Daoy (cell line): ENCODE measurements at places on chromosomes 2 and 18. TPM values are rescaled to one million over a fixed set of nuclear protein-coding genes. Genes with fewer than 3 reads are reported as not detected.
A peak's percentile ranks its signal among the peaks of the same experiment; 100 is the strongest.

DNA sequence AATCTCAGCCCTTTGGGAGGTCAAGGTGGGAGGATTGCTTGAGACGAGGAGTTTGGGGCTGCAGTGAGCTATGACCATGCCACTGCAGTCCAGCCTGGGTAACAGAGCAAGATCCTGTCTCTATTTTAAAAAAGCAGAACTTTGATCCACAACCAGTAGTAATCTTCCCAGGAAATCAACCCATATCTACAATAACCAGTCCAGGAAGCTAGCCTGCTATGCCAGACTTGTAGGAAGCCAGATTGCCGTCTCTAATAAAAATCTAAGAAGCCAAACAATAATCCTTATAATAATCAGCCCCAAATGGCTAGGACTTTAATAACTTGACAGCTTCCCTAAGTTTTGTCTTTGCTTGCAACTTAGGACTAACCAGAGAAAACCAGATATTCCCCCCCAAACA lies 9.0 kb upstream of the ALMS1 start:
- DNase-seq: no peak

GRCh38 chr2:151638191-151638933 lies 95.9 kb downstream of the NEB start:
- DNase-seq: peak; percentile 17

DNA sequence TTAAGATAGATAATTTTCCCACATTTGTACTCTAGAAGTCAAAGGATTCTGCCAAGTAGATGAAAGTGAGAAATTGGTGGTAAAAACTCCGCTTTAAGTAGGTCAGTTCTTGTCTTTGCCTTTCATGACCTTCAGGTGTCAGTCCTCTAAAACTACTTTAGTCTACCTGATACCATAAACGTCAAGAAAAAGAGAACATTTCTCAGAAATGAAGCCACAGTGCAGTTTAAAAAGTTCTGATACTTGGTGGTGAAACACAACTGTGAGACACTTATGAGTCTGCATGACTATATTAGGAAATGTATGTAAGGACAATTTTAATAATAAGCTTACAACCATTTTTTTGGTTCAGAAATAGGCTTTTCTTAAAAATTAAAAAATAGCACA lies 583.3 kb downstream of the SATB2 start:
- DNase-seq: no peak

- DNase-seq: no peak
These were observed 38.0 kb downstream of the TMX3 start for GRCh38 chr18:68676913-68677312.

- no peak for DNase-seq
These were observed 8.8 kb downstream of the SIX2 start for GRCh38 chr2:45000341-45000901.

DNA sequence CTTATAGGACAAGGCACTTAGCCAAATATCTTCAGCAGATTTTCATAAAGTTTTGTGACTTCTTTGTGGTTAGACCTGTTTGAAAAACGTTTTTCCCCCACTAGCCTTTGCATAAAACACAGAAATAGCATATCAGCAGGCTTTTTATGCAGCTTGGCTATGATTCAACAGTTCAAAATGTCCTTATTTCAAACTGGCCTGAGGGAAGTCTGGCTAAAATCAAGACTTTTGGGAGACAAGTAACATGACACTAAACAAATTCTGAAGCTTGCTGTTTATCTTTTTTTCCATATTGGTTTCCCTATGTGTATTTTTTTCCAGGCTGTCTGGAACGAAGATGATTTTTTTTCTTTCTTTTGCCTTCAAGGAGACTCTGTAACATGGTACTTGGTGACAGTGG lies 95.1 kb upstream of the L3MBTL4 start:
- DNase-seq: peak; percentile 2

DNA sequence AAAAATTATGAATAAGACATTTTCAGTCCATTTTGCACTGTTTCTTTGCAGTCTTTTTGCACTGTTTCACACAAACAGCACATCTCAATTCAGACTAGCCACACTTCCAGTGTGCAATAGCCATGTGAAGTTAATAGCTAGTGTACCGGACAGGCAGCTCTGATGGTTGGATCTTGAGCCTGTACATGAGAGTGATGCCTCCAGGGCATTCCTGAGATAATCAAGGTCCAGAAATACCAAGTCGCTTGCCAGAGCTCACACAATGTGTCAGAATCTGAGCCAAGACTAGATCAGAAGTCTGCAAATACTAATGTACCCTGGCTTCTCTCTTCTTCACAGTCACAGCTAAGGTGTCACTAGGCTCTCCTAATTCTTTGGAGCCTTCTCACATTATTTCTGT lies 180.2 kb downstream of the OSR1 start:
- DNase-seq: no peak

DNA sequence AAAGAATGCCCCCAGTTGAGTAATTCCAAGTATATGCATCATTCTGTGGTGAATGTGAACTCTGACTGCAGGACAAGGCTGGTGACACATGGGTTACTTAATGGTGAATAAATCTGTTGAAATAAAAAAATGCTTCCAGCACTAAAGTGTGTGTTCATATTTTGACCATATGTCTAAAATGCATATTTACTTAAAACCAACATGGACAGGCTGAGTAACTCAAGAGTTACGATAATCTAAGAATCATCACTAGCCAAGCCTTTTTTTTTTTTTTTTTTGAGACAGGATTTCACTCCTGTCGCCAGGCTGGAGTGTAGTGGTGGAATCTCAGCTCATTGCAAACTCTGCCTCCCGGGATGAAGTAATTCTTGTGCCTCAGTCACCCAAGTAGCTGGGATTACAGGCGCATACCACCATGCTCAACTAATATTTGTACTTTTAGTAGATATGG lies 47.1 kb upstream of the CCBE1 start:
- DNase-seq: peak; percentile 63

DNA sequence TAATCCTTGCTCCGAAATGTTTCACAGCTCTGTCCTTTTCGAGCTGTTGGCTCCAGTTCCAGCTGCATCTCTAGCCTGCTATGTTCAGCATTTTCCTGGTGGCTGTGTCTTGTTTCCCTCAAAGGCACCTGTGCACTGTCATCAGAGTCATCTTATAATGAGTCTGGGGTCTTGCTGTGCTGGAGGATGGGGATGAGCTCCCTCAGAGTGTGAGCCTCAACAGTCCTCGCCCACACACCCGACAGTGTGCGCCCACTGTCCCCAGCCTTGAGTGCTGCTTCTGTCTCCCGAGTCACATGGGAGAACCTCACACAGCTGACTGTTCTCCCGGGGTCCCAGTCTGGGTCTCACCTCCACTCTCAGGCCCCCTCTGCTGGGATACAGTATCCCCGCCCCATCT lies 25.4 kb downstream of the SPP2 start:
- DNase-seq: no peak

- no peak for DNase-seq
These were observed 2.9 kb upstream of the DLX2 start for GRCh38 chr2:172105471-172106107.

DNA sequence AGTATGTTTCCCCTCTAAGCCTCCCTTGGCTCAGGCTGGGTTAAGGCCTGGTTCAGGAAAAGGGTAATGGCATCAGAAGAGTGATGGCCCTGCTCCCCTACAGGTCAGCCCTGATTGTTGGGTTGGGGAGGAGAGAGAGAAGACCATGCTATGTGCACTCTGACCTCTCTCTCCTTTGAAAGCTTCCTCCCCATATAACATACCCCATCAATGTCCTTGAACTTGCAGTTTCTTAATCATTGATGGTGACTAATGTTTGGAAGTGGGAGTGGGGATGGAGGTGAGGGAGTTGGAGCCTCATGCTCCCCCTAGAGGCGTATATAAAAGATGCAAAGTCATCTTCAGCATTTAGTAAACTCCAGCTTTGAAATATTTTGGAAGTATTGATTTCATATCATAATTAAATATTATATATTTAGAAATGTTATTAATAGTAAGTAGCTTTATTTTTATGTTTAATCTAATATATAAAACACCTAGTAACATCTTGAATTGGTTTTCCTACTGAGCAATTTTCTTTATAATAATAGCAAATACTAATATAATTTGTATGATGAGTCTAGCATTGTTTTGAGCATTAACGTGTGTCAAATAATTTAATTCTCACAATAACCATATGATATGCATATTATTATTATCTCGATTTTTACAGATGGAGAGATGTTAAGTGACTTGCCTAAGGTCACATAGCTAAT lies 8.8 kb downstream of the PLCL1 start:
- peak; percentile 55 for DNase-seq

- DNase-seq: no peak
These were observed 14.4 kb upstream of the MYO3B start for GRCh38 chr2:170163411-170164065.

- DNase-seq: no peak
These were observed 19.3 kb downstream of the STK36 start for GRCh38 chr2:218691234-218691633.

The RPIA gene
- 3.2 and 7.6 TPM in 2 replicates for total RNA-seq

DNA sequence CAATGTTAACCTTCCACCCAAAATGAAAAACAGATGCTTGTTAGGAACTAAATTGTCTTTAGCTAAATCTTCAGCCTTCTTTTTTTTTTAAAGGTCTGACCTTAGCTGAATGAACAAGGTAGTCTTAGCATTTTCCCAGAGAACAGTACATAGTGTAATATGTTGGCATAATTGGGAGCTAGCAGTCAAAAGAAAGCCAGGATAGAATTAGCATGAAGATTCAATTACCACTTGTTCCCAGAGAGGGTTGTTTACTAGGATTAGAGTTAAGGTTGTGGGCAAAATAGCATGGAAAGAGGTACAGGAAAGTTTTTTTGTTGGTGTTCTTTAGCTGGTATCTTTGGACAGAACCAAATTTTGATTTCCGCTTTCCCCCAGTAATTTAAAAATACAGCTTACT lies 6.9 kb downstream of the CDH20 start:
- DNase-seq: no peak

DNA sequence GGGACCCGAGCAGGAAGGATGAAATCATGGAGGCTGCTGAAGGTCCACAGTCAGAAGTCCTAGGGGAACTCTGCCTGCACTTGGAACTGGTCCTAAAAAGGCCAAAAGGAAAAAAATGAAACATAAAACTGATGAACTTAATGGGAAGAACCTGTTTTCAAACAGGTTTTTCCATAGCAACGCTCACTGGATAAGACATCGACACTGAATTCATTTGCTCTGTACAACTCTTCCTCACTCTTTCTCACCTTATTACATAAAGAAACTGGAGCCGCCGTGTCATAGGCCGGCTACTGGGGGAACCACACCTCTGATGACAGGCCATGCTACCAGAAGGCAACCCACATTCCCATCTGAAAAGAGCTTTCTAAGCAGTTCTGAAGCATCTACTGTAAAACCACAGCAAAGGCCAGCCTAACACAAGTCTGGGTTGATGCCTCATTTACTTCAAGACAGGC lies 83.6 kb downstream of the FARSB start:
- no peak for DNase-seq
